Stimulated activated CD8-positive, alpha-beta memory T cell treated with anti-CD3 and anti-CD28 coated beads, Interleukin-15, amount 100 ng/mL, for 4 hours (primary cell): ENCODE measurements at places on chromosomes 5 and 9.

GRCh38 chr9:100425758-100426157, 1.2 kb upstream of the MSANTD3 start:
- DNase-seq = no peak

GRCh38 chr9:127535834-127536233, 76.2 kb upstream of the STXBP1 start:
- no peak for DNase-seq

DNA sequence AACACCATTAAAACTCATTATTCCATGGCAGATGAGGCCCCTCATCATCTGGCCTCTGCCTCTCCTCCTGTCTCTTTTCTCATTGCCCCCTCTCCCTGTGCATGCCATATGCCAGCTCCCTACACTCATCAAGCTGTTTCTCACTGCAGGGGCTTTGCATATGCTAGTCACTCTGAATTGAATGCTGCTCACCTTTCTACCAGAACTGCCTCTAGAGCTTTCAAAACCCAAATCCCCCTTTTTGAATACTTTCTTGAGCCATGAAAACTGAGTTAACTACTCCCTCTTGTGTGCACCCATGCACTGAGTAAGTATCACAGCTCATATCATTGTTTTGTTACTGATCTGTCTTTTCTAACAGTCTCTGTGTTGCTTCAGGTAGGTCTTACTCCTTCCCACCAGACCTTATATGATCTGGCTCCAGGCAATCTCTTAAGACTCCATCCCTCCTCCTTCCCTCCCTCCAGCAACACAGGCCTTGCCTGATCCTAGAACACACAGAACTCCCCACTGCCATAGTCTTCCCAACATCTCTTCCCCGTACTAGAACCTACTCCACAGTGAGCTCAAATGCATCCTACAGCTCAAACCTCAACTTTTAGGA, 60.5 kb downstream of the ASTN2 start:
- DNase-seq = no peak

- DNase-seq = no peak
Measured at GRCh38 chr5:137184734-137185133, 314.4 kb downstream of the SPOCK1 start.

GRCh38 chr5:135508496-135509005, 27.2 kb downstream of the NEUROG1 start:
- DNase-seq = no peak

DNA sequence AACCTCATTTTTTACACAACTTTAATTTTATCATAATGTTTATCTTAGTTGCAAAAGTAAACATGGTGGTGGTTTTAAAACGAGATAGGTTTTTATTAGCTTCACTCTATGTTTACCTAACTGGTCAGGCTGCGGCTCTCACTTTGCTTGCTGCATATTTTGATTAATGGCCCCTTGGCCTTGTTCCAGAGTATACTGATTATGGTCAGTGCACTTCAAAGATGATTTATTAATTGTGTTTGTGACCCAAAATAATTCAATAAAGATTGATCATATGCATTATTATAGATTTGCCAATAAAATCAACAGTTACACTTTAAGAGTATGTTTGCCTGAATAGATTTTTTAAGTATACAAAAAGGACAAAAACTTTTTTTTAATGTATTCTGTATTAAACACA, 188.0 kb downstream of the XRCC4 start:
- DNase-seq = no peak

- no peak for DNase-seq
Measured at GRCh38 chr5:151773951-151774350, 2.2 kb downstream of the G3BP1 start.

DNA sequence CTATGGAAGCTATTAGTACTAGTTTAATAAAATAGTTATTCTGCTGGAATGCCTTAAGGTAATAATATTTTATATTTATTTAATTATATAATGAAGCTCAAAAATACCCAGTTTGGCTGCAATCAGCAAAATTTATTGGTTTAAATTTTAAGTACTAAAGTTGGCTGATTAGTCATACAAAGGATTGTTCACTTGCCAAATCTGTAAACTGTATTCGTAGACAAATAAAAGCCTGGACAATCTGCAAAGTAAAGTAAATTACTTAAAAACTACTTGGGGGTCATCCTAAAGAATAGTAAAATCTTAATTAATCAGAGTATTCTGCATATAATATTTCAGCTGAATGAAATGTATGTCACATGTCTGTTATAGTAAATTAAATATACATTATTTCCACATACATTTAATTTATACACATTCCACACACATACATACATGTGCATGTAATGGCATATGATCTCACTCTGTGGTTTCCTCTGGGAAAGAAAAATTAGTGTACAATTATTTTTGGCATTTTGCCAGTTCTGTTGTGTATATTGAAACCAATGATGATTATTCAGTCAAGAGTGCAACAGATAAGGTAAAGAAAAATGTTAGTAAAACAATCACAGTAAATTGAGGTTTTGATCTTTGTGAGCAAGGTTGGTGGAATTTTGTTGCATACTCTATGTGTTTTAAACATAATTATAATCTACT, 455.9 kb downstream of the CDH9 start:
- no peak for DNase-seq

- DNase-seq = no peak
Measured at GRCh38 chr5:59843511-59844213, 49.9 kb downstream of the PDE4D start.

GRCh38 chr5:111734597-111734996, 22.4 kb downstream of the NREP start:
- no peak for DNase-seq

DNA sequence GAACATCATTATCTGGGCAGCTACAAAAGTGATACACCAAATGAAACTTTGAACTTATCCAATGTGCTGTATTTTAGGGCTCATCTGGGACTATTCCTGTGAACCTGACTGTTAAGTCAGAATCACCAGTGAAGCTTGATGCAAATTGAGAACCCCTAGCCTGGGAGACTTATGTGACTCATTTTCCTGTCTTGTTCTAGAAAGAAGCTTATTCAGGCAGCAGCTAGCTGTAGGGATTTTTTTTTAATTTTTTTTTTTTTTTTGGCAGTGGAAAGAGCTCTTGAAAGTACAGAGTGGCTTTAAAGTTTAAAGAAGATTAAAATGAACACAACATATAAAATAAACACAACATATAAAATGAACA, 81.1 kb upstream of the TNFAIP8 start:
- DNase-seq = no peak

DNA sequence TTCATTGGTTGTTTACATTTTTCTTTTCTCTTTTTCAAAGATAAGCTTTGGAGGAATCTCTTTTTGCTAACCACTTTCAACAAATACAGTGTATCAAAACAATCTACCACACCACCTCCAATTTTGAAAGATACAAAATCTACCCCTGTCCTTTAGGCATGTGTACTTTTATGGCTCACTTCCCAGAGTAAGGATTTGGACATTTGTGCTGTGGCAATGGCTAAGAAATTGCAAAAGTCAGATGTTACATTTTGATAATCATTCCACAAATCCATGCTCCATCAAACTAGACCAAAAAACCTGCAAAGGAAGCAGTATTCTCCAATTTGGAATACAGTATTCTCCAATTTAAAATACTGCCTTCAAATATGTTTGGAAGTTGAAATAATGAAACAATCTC, 204.9 kb downstream of the MCTP1 start:
- DNase-seq = no peak

DNA sequence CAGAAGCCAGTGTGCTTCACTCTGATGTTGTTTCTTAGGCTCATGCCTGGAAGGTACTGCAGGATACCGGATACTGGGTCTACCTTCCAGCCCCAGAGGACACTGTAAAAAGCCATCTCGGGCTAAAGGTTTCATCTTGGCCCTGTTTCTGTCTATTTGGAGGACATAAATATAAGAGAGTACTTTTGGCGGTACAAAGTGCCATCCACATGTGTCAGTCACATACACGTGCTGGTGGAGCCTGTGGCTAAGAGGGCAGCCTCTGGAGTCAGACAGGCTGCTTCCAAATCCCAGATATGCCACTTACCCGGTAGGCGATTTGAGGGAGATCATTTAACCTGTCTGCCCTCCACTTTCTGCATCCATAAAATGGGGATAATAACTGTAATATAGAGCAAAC, 160.4 kb downstream of the NR3C1 start:
- DNase-seq = no peak

DNA sequence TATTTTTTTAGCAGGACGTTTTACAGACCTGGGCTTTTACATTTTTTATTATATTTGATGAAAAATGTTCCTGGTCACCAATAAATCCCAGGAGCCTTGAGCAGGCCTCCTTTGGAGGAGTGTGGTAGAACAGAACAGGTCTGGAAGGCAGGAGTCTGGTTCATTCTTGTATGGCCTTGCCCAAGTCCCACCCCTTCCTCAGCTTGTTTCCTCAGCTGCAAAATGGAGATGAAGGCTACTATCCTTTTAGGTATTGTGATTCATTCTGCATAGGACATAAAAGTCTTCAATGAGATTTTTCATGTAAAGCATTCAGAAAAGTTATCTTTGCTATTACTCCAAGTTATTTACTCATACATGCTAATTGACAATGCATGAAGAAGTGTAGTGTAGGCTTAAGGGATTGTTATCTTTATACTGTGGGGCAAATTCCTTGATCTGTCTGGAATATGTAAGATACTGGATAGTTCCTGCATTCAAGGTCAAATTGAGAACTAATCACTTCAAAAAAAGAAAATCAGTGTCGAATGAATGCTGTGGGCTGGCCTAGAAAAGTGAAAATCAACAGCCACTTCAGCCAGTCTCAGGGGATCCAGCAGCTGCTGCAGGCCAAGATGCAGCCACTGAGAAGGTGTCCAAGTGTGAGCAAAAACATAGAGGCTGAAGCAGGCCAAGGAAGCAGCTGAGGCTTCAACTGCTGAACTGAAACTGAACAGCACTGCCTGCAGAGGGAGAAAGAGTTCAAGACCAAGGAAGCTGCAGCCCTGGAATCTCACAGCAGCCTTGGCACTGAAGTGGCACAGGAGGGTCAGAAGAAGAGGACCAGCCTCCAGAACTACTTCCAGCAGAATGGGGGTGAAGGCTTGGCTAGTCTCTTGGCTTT, 15.5 kb upstream of the SLC36A3 start:
- DNase-seq = no peak

- no peak for DNase-seq
Measured at GRCh38 chr5:131763968-131764367, 32.8 kb downstream of the FNIP1 start.

GRCh38 chr5:130279386-130279785, 375.1 kb downstream of the CHSY3 start:
- no peak for DNase-seq

DNA sequence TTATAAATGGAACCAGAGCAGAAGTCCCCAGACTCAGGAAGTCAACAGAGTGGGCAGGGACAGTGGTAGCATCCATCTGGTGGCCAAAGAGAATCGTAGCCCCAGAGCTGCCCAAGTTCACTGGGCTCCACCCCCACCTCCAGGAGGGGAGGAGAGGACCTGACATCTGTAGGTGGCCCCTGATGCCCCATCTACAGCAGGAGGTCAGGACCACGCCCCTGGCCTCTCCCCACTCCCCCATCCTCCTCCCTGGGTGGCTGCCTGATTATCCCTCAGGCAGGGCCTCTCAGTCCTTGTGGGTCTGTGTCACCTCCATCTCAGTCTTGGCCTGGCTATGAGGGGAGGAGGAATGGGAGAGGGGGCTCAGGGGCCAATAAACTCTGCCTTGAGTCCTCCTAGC, 10.3 kb upstream of the URM1 start:
- no peak for DNase-seq

- DNase-seq = no peak
Measured at GRCh38 chr5:68305223-68305870, 89.8 kb downstream of the PIK3R1 start.

DNA sequence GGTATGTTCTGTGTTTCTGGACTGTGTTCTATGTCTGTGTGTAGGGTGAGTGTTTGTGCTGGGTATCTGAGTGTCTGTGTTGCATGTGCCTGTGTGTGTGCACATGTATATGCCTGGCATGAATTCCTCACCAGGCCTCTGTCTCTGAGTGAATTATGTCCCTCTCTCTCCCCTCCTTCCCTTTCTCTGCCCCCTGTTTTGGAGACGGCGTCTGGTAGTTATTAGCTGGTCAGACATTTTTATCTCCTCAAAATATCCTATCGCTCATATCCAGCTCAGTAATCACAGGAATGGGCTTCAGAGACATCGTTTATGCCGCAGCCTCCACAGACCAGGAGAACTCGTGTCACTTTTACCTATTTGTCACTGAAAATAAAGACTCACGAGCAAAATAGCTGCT, 483.2 kb upstream of the BRINP1 start:
- DNase-seq = no peak

GRCh38 chr9:110029956-110030480, 177.9 kb downstream of the C9orf152 start:
- DNase-seq = no peak

- DNase-seq = no peak
Measured at GRCh38 chr9:5899292-5899691, 8.6 kb downstream of the MLANA start.

DNA sequence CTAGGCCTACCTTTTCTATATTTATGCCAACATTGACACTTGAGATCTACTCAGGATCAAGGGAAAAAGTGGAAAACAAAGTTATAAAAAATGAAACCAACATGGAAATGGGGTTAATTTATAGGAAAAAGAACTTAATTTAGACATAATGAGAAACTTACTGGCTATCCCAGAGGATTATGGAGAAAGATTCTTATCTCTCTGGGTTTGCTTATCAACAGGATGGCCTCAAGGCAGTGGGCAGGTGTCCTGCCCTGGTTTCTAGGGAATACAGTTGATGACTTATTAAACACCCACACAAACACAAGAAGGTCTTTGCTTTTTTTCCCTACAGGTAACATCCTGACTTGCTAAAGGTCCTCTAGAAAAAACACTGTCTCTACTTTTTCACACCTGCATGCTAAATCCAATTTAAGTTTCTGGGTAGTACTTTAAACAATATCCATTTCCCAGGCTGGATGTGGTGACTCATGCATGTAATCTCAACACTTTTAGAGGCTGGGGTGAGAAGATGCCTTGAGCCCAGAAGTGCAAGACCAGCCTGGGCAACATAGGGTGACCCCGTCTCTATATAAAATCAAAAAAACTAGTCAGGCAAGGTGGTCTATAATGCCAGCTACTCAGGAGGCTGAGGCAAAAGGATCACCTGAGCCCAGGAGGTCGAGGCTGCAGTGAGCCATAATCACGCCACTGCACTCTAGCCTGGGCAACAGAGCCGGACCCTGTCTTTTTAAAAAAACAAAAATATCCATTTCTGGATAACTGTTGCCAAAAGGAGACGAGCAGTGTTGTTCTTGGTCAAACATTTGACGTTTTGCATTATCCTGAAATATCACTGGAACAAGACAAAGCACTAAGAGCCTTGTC, 6.6 kb upstream of the ZNF608 start:
- no peak for DNase-seq

- DNase-seq = no peak
Measured at GRCh38 chr9:134412298-134412711, 86.0 kb downstream of the RXRA start.

GRCh38 chr5:147547730-147548129, 37.9 kb upstream of the DPYSL3 start:
- no peak for DNase-seq
